ENCODE measurements at places on chromosomes 11 and 22.
A peak's percentile ranks its signal among the peaks of the same experiment; 100 is the strongest.

- DNase-seq, result no peak
Measured at GRCh38 chr11:14150878-14151277, 188.4 kb downstream of the SPON1 start.

- no peak for DNase-seq
Measured at GRCh38 chr11:117064275-117064674, 34.0 kb downstream of the SIK3 start.

GRCh38 chr11:21552911-21553310, 640.0 kb upstream of the ANO5 start:
- no peak for DNase-seq

DNA sequence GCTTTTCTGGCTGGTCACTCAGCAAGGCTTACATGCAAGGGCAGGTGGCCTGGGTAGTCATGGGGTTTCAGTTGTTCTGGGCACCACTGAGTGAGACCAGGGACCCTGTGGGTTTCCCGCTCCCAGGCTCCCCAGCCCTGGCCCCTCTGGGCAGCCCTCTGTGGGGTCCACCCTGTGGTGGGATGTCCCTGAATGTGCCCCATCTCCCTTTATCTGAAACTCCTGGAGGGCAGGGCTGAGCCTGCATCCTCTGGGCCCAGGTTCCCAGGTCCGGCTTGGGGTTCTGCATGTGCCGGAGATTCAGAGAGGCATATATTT, 1041.0 kb downstream of the BRD1 start:
- DNase-seq, result no peak

DNA sequence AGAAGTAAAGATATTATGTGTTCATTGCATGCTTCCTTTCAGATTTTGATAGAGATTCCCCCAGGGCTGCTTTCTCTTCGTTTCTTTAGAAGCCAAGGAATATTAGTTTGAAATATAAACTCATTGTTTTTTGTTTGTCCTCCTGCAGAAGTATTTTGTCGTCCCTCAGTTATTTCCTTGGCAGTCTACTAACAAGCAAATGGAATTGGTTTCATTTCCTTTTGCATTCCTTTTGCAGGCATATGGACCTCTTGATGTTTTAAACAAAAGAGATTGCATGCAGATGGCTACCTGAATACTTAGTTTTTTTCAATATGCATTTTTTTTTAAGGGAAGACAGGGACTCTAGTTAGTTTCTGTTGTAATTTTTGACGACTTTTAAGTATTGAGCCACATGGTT, 62.2 kb downstream of the BCL2L13 start:
- DNase-seq, result no peak

GRCh38 chr11:15107730-15108515, 6.8 kb upstream of the INSC start:
- DNase-seq, result no peak

- DNase-seq, result no peak
Measured at GRCh38 chr11:34613015-34613414, 7.9 kb upstream of the EHF start.

DNA sequence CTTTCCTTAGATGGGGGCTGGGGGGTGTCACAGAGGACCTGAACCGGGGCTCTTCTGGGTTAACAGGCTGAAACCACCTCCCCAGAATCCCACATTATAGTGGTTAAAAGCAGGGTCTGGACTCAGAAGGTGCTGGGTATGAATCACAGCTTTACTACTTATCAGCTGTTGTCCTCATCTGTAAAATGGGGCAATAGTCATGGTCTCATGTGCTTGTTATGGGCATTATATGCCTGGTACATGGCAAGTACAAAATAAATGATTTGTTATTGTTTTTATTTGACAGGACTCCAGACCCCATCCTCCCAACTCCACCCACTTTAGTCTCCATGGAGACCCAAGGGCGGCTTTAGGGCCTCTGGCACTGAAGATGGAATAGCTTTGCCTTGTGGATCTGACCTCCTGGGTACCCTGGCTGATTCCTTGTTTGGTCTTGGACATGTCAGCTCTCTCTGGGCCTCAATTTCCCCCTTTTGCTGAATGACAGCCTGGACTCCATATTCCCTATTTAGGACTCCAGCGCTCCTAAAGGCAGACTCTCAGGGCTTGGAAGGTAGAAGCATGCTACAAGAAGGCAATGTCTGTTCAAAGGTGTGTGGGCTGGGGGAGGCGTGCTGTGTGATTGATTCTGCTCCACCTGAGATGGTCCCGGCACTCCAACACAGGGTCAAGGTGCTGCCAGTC, 812 bp upstream of the SMTN start:
- no peak for DNase-seq

DNA sequence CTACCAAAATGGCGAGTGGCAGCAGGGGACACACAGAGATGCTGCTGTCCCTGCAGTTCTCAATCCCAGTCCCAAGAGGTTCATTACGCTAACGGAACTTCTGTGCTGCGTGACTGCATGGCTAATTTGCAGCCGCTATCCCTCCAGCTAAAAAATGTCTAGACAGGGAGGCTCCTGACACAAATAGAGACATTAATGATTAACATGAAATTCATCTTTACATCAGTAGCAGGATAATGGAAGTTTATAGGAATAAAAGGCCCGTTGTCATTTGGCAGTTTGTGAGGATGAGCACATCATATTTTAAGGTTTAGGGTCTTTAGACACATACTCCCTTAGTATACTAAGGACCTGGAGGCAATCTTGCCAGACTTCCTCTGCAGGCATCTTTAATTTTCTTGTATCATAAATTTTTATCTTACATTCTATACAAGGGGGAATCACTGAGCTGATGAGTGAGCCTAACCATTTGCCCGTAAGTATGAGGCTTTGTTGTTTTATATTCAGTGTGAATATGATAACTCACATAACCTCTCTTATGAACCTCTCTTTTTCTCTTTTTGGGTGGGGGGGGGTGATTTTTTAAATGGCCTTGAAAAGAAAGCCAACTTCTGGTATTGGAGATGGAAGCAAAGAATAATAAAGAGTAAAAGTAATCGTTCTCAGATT, 99.8 kb upstream of the OR9G4 start:
- no peak for DNase-seq

DNA sequence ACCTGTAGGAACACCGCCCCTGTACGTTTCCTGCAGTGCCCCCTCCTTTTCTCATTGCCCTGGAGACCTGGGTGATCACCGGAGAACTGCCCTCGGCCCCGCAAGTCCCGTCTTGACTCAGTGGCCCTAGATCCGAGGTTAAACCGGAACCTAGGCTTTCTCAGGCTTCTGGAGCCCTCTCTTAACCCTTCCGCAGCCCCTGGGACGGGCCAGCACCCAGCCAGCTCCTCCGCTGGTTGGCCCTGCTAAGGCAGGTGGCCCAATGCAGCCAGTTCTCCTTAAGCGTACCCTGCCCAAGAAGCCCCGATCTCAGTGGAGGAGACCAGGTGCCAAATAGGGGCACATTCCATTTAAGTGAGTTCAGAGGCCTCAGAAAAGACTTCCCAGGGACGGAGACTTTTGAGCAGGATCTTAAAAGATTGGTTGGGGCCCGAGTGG, 776 bp downstream of the NLRX1 start:
- DNase-seq, result peak; percentile 12

DNA sequence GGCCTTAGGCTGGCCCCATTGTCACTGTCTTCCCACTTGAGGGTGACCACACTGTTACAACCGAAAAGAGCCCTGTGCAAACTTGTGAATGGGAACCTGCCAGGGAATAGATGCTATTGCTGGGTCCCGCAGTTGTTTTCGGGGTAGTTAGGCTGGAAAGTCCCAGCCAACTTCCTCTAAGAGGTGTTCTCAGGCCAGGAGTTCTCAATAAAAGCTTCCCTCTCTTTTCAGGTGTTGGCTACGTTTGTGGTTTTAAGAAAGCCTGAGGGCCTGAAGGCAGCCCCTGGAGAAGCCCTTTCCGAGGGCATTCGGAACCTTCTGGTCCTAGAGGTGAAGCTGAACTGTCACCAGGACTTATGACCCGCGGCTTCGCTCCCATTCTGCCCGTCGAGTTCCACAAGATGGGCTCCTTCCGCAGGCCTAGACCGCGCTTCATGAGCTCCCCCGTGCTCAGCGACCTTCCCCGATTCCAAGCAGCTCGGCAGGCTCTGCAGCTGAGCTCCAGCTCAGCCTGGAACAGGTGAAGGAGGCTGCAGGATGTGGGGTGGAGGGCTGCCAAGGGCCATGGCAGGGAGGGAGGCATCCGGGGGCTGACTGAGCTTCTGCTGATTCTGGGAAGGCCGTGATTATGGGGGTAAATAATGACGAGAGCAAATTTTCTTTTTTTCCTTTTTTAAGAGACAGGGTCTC, 104.8 kb downstream of the PRR5L start:
- peak; percentile 24 for DNase-seq

- no peak for DNase-seq
Measured at GRCh38 chr22:35978889-35979288, 49.7 kb downstream of the RBFOX2 start.

GRCh38 chr11:19173964-19174638, 27.7 kb downstream of the CSRP3 start:
- no peak for DNase-seq

DNA sequence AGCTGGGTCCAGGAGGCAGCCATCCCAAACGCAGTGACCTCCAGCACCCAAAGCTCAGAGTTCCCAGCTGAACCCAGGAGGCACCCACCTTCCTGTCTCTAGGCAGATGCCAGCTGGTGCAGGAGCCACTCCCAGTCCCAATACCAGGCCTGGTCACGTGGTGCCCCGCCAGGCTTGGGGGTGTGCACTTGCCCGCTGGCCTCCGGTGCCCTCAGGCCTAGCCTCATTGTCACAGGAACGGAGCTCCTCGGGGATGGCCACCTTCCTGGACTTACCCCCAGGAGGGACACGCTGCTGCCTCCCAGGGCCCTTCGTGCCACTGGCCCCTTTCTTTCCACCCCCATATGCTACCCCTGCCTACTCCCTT, 4.6 kb downstream of the BID start:
- DNase-seq, result no peak

GRCh38 chr22:26172389-26172990, 3.2 kb downstream of the SEZ6L start:
- DNase-seq, result peak; percentile 22
